Prostate gland (tissue), 2 donors: ENCODE measurements at places on chromosomes 6 and 20. TPM values are rescaled to one million over a fixed set of nuclear protein-coding genes. Genes with fewer than 3 reads are reported as not detected.

DNA sequence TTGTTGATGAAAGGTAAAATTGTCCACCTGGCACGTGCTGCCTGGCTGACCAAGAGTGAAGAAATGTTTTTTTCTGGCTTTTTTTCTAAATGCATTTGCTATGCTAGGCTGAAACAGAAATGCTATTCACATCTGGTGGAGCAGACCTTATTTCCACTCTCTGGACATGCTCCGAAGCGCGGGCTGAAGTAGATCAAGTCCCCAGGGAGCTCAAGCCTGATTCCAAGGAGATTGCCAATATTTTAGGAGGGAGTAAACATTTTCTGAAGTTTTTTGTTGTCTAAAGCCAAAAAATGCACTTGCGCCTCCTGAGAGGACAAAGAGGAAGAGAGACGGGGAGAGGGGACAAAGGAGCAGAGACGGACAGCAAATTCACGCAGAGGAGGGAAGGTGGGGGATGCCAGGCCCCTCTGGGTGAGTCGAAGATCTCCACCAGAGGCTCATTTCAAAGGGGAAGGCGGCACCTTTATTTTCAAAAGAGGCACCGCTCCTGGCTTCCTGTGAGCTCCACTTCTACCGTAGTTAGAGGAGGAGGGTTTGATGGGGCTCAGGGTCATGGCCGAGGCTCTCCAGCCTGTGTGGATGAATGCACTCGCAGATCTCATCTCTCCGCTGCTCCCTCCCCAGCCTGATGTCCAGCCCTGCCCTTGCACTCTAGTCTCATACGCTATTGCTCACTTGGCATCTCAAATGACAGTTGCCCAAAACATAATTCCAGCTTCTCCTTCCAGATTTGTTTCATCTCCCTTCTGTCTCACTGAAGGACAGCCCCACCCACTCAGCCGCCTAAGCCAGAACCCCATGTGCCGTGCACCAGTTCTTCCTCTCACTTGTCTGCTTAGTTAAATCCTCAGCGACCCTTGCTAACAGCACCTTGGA, 23.1 kb upstream of the SMOC2 start:
- peaks cover 4% of the 10 kb centered on the region for H3K4me1 ChIP-seq
- H3K36me3 ChIP-seq, result no peaks in the 10 kb centered on the region
- no peaks in the 10 kb centered on the region for H3K27me3 ChIP-seq

GRCh38 chr20:31537890-31538289, 23.6 kb downstream of the HM13 start:
- DNase-seq, result no peak
- H3K27ac ChIP-seq, result no peak overlapping the region

- no peaks in the 10 kb centered on the region for H3K27me3 ChIP-seq
- no peak for DNase-seq
- no peaks in the 10 kb centered on the region for H3K4me1 ChIP-seq
- no peak overlapping the region for H3K27ac ChIP-seq
- no peak overlapping the region for H3K4me3 ChIP-seq
- H3K36me3 ChIP-seq, result no peaks in the 10 kb centered on the region
Measured at GRCh38 chr20:20782231-20782630, 69.8 kb upstream of the RALGAPA2 start.

DNA sequence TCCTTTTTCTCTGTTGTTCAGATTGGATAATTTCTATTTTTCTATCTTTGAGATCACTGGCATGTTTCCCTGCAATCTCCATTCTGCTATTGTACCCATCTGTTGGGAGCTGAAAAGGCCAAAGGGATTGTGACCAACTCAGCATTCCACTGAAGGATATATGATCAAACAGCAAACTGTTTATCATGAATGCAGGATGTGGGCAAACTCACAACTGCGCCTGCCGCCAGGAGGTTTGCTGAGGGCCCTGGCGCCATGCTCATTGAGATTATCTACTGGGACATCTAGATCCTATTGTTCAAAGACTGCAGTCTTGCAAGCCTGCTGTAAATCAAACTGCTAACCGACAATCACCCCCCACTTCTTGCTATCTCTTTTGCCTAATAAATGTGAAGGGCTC, 3.8 kb upstream of the FKBP1A start:
- no peaks in the 10 kb centered on the region for H3K27me3 ChIP-seq
- H3K36me3 ChIP-seq, result no peaks in the 10 kb centered on the region
- no peak overlapping the region for H3K27ac ChIP-seq
- peaks cover 2% of the 10 kb centered on the region for H3K4me1 ChIP-seq
- H3K4me3 ChIP-seq, result no peak overlapping the region

DNA sequence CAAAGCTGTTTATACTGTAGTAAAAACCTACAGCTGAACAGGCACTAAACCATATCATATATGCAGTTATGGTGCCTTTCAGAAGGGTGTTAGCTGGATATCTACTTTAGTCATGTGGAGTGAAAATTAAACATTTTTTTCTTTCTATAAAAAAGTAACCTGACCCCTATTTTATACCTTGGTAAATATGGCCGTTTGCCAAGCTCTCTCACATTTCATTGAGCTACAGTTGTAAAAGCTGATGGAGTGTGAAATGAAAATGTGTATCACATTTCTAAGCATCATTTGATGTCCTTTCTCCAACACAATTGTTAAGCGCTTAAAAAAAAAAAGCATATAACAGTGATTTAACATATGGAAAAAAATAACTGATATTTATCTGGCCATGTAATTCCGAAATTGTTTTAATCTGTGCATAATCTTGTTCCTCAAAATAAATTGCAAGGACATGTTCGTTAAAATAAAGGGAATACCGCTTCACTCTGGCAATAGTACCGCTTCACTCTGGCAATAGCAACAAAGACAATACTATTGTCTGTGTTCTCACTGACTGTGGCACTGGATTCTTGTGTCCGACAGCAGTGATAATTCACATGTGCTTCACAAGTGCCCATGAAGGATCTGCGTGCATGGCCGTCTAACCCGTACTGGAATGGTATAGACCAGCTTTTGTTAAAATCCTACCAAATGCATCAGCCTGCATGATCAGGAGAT, 391.8 kb upstream of the SOX4 start:
- H3K27ac ChIP-seq, result no peak overlapping the region
- no peak overlapping the region for H3K4me3 ChIP-seq
- no peaks in the 10 kb centered on the region for H3K4me1 ChIP-seq
- no peak for DNase-seq
- H3K27me3 ChIP-seq, result no peaks in the 10 kb centered on the region

- DNase-seq, result no peak
- no peaks in the 10 kb centered on the region for H3K36me3 ChIP-seq
- no peaks in the 10 kb centered on the region for H3K27me3 ChIP-seq
- no peak overlapping the region for H3K4me3 ChIP-seq
- peak overlapping the region; percentile 0 for H3K27ac ChIP-seq
- H3K4me1 ChIP-seq, result no peaks in the 10 kb centered on the region
Measured at GRCh38 chr6:43900560-43900915, 130.5 kb downstream of the VEGFA start.

GRCh38 chr6:6586671-6587526, 1.6 kb upstream of the LY86 start:
- no peak overlapping the region for H3K4me3 ChIP-seq
- no peaks in the 10 kb centered on the region for H3K36me3 ChIP-seq
- no peak for DNase-seq
- H3K27me3 ChIP-seq, result no peaks in the 10 kb centered on the region

DNA sequence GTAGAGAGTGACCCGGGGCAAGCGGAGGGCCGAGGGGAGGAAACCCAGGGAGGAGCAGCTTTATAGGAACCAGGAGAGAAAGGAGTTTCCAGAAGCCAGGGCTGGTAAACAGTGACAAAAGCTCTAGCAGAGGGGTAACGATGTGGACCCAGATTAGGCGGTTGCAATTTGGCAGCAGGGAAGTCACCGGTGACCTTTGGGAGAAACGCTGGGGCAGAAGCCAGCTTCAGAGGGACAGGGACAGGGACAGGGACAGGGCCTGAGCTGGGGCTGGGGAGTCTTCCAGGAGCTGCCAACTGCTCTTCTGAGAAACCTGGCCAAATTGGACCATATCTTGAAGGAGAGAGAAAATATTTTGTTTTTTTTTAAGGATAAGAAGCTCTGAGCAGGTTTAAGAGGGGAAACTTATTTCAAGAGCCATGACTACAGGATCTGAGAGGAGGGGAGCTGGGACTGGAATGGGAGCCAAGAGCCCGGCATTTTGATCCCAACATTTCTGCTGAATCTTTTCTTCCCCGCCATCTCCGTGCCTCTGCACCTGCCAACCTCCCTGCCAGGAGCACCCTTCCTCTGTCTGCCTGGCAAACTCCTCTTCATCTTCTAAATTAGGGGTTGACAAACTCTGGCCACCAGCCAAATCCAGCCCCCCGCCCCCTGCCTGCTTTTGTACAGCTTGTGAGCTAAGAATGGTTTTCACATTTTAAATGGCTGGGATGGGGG, 22.6 kb upstream of the PREX1 start:
- peaks cover 4% of the 10 kb centered on the region for H3K27me3 ChIP-seq
- H3K36me3 ChIP-seq, result no peaks in the 10 kb centered on the region
- H3K4me1 ChIP-seq, result no peaks in the 10 kb centered on the region
- H3K4me3 ChIP-seq, result no peak overlapping the region
- H3K27ac ChIP-seq, result no peak overlapping the region
- no peak for DNase-seq

DNA sequence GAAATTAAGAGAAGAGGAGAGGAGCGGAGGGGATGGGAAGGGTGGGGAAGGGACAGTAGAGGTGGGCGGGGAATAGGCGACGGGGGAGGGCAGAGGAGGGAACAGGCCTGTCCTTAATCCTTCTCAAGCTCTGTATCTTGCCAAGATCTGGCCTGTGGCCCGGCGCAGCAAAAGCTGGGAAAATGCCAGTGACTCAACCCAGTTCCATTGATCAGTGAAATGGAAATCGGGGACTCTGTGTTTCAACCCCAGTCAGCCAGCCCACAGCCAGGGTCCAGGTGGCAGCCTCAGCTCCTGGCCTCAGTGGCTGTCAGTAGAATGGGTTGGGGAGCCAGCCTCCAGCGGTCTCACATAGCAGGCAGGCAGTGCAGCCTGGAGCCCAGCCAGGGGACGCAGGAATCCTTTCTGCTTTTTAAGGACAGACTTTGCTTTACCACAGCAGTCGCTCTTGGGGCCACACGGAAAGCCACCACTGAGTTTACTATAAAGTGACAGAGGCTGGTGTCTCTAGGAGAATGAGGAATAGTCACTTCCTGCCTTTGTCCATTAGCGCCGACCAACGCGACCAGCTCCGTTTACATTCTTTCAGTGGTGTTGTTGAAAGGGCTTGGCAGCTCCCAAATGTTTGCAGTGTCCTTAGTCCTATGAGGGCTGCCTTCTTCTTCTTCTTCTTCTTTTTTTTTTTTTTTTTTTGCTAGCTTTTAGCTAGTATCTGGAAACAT, 128.0 kb downstream of the RIN2 start:
- peak overlapping the region; percentile 11 for H3K4me3 ChIP-seq
- peaks cover 27% of the 10 kb centered on the region for H3K4me1 ChIP-seq
- no peaks in the 10 kb centered on the region for H3K36me3 ChIP-seq
- H3K27me3 ChIP-seq, result no peaks in the 10 kb centered on the region
- H3K27ac ChIP-seq, result peak overlapping the region; percentile 82

DNA sequence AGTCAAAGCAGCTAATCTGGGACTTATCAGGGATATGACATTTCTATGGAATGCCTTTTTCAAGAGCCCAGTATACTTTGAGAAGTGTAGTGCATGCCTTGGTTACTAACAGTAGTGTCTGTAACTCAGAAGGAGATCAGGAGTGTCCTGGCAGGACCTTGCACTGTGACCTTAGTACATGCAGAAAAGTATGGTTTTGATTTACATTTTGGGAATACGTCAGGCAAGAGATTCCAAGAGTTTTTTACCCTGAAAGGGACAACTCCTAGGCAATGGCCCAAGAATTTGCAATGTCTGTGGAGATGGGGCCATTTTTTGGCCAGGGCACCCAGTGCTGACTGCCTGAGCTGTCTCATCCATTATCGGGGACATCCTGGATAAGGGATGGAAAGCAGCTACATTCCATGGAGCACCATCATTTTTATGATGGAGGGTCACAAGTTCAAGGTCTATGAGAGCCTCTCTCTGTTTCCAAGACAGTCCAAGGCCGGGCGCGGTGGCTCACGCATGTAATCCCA, 80.2 kb downstream of the FAM50B start:
- no peak overlapping the region for H3K27ac ChIP-seq
- no peak for DNase-seq
- H3K27me3 ChIP-seq, result no peaks in the 10 kb centered on the region
- no peak overlapping the region for H3K4me3 ChIP-seq

DNA sequence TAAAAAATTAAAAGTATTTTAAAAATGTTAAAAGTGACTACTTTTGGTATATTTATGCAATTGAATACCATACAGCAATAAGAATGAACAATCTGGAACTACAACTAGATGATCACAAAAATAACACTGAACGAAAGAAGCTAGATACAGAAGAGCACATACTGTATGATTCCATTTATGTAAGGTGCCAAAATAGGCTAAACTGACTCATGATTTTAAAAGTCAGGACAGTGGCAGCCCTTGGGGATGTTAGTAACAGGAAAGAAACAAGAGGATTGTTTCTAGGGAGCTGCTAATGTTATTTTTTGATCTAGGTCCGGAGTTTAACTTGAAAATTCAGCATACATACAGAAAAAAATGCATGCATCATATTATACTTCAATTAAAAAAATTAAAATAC, 42.3 kb downstream of the KIF13A start:
- no peaks in the 10 kb centered on the region for H3K4me1 ChIP-seq
- no peak overlapping the region for H3K4me3 ChIP-seq
- no peak for DNase-seq
- no peaks in the 10 kb centered on the region for H3K27me3 ChIP-seq
- H3K27ac ChIP-seq, result no peak overlapping the region

GRCh38 chr6:21188505-21189223, 404.9 kb upstream of the SOX4 start:
- H3K4me3 ChIP-seq, result no peak overlapping the region
- H3K27ac ChIP-seq, result no peak overlapping the region

GRCh38 chr20:11791835-11792567, 125.7 kb upstream of the BTBD3 start:
- H3K4me1 ChIP-seq, result no peaks in the 10 kb centered on the region
- H3K36me3 ChIP-seq, result no peaks in the 10 kb centered on the region
- no peaks in the 10 kb centered on the region for H3K27me3 ChIP-seq
- DNase-seq, result no peak

GRCh38 chr6:112183271-112183671, 71.1 kb downstream of the LAMA4 start:
- DNase-seq, result no peak
- no peak overlapping the region for H3K27ac ChIP-seq
- H3K27me3 ChIP-seq, result no peaks in the 10 kb centered on the region
- H3K4me1 ChIP-seq, result no peaks in the 10 kb centered on the region
- H3K36me3 ChIP-seq, result no peaks in the 10 kb centered on the region
- no peak overlapping the region for H3K4me3 ChIP-seq

GRCh38 chr6:145749632-145750031, 14.3 kb upstream of the EPM2A start:
- no peak for DNase-seq
- H3K27ac ChIP-seq, result no peak overlapping the region
- H3K36me3 ChIP-seq, result no peaks in the 10 kb centered on the region
- H3K4me1 ChIP-seq, result no peaks in the 10 kb centered on the region
- H3K27me3 ChIP-seq, result no peaks in the 10 kb centered on the region
- no peak overlapping the region for H3K4me3 ChIP-seq

GRCh38 chr20:9025643-9026042, 43.2 kb upstream of the PLCB4 start:
- no peak overlapping the region for H3K4me3 ChIP-seq
- no peaks in the 10 kb centered on the region for H3K36me3 ChIP-seq
- no peaks in the 10 kb centered on the region for H3K27me3 ChIP-seq
- no peaks in the 10 kb centered on the region for H3K4me1 ChIP-seq
- no peak for DNase-seq
- no peak overlapping the region for H3K27ac ChIP-seq

GRCh38 chr20:46117704-46118467, at the start of gene CD40:
TSS of gene CD40 (plus strand) at chr20:46118314. CDS start at chr20:46118344, 30 bp downstream.
- no peaks in the 10 kb centered on the region for H3K4me1 ChIP-seq
- peak within 1 kb of the TSS; percentile 37 for H3K4me3 ChIP-seq
- peaks cover under 1% of the 10 kb centered on the region for H3K36me3 ChIP-seq
- H3K27ac ChIP-seq, result peak within 1 kb of the TSS; percentile 74

Gene PRDM13
- total RNA-seq, result not detected

Gene C20orf144
- total RNA-seq, result 0.14 TPM

Gene ARID1B
- total RNA-seq, result 99.4 TPM

Gene SLC35F1
- 1.5 TPM for total RNA-seq

Gene HNF4A
- not detected for total RNA-seq

Gene ADGRF5
- total RNA-seq, result 4.7 TPM
